Activated CD4-positive, alpha-beta memory T cell treated with anti-CD3 and anti-CD28 coated beads, Interleukin-2, amount 10 ng/mL, durations not matched to agents 7 days and 5 days (primary cell): ENCODE measurements at places on chromosomes 13 and 19.
A peak's percentile ranks its signal among the peaks of the same experiment; 100 is the strongest.

- no peak for DNase-seq
Measured at GRCh38 chr13:19663416-19663979, 30.0 kb downstream of the MPHOSPH8 start.

- DNase-seq = peak; percentile 76
Measured at GRCh38 chr19:7904074-7905020, 670 bp downstream of the MAP2K7 start.

- no peak for DNase-seq
Measured at GRCh38 chr19:35655600-35655999, 7.5 kb downstream of the COX6B1 start.

GRCh38 chr19:41801792-41802211 is 5.4 kb downstream of the CEACAM3 start:
- DNase-seq = no peak

- DNase-seq = no peak
Measured at GRCh38 chr19:17748884-17749638, 2.2 kb upstream of the FCHO1 start.

DNA sequence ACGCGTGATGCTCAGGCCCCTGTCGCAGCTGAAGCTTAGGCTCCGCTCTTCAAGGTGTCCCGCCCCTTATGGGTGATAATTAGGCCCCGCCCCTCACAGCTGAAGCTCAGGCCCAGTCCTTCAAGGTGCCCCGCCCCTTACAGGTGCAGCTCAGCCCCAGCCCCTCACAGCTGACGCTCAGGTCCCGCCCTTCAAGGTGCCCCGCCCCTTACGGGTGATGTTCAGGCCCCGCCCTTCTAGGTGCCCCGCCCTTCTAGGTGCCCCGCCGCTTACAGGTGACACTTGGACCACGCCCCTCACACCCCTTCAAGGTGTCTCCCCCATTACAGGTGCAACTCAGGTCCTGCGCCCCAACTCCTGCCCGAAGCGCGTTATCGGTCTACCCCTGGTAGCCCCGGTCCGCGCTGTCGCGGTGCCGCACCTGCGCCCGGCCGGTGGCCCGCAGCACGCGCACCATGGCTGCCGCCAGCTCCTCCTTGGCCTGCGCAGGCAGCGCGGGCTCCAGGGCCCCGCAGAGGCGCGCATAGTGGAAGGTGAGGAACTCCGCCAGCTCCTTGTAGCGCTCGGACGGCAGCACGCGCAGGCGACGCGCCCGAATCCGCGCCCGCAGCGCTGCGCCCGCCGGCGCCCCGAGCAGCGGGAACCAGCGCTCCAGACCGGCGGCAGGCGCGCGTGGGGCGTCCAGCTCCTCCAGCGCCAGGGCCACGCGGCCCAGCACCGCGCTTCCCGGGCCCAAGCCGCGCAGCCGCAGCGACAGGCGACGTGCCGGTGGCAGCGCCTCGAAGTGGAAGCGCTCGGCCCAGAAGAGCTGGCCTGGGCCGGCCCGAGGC is 7.3 kb downstream of the RASAL3 start:
- no peak for DNase-seq

DNA sequence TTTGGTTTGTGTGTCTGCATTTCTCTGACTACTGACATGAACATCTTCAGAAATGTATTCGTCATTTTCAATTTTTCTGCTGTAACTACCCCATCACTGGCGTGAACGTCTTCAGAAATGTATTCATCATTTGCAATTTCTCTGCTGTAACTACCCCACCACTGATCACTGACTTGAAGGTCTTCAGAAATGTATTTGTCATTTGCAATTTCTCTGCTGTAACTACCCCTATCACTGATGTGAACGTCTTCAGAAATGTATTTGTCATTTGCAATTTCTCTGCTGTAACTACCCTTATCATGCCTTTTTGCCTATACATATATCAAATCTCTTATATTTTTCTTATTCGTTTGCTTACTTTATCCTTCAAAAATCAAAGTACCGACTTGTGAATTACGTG is 274.0 kb downstream of the EFNB2 start:
- DNase-seq = no peak

DNA sequence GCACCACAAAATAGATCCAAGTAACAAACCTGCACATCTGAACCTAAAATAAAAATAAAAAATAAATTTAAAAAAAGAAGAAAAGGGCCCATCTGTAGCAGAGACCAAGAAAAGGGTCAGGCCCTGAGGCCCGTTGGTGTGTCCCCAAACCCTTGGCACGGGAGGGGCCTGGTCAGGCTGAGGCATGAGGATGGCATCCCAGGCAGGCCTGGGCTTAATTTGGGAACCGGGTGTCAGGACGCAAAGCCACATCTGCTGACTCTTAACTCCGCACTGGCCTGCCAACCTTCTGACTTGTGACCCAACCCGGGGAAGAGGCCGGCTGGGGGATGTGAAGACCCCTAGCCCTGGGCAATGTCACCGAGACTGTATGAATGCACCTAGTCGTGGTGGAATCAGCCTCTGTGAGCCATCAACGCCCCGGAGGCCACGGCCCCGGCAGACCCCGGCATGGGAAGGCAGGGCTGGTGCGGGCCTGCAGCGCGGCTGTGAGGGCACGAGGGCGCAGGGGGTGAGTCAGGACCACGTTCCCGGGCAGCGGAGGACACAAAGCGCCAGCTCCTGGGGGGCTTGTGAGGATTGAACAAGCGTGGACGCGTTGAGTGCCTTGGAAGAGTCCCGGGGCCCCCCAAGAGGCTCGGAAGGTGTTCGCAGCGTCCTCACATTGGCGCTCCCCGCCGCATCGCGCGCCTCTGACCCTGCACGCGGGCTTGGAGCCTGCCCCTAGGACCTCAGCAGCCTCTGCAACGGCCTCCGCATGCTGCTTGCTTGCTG is 38.2 kb downstream of the ATP12A start:
- no peak for DNase-seq

DNA sequence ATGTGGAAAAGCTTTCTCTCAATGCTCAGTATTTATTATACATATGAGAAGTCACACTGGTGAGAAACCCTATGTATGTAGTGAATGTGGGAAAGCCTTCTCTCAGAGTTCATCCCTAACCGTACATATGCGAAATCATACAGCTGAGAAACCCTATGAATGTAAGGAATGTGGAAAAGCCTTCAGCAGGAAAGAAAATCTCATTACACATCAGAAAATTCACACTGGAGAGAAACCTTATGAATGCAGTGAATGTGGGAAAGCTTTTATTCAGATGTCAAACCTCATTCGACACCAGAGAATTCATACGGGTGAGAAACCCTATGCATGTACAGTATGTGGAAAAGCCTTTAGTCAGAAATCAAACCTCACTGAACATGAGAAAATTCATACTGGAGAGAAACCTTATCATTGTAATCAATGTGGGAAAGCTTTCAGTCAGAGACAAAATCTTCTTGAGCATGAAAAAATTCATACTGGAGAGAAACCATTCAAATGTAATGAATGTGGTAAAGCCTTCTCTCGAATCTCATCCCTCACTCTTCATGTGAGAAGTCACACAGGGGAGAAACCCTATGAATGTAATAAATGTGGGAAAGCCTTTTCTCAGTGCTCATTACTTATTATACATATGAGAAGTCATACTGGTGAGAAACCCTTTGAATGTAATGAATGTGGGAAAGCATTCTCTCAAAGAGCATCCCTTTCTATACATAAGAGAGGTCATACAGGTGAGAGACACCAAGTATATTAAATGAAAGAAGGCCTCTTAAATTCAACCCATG is 34.4 kb downstream of the ZNF568 start:
- no peak for DNase-seq

- DNase-seq = no peak
Measured at GRCh38 chr13:107669391-107669993, 545.8 kb downstream of the LIG4 start.

GRCh38 chr19:13530720-13531119 is 24.4 kb upstream of the CACNA1A start:
- DNase-seq = no peak

GRCh38 chr13:52931539-52932431 is 83.3 kb upstream of the PCDH8 start:
- no peak for DNase-seq

DNA sequence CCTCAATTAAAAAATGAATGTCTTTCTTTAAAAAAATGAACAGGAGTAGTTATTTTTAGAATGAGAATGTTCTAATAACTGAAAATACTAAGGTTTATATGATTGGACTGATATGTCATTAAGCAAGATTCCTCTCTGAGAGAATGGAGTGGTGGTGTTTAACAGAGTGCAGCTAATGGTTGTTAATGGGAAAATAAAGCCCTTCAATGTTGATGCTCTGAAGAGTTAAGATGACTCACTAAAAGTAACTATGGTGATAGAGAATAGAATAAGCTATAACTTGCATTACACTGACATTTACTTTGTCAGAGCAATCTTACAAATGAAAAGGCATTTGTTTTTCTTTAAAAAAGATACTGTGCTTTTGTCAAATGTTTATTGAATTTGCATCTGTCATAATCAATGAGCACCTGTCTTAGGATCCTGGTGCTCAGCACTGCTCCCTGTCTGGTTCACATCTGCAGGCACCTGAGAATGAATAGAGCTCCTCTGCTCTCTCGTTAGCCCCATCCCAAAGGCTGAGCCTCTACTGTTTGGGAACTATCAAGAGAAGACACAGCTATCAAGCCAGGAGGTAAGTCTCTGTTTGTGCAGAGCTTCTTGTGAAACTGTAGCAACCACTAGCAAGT is 15.1 kb downstream of the PABPC3 start:
- DNase-seq = no peak

DNA sequence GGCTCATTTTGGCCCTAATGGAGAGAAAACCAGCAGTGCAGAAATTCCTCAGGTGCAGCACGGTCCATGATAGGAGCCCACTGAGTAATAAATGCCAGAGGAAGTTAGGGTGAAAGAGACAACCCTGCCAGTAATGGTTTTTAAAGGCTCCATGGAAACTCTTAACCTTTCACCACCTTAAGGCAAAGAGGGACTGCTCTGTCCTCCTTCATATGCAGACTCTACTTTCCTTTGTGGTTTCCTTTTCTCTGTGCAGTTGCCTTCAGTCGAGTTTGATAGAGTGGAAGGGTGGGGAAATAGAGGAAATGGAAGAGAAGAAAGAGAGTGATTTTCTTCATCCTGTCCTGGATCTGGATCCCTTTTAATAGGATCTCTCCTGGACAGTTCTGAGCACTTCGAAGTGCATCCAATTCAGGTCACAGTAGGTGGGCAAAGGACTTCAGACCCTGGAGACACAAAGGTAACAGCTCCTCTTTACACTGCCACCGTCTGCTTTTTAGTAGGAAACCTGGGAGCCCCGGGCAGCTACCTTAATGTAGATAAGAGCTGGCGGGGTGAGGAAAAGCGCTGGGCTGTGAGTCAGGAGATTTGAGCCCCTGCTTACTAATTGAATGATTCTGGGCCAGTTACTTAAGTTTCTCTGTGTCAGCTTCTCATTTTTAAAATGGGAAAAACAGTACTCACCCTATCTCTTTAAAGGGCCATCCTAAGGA is 294.8 kb downstream of the KCNRG start:
- DNase-seq = no peak

- DNase-seq = no peak
Measured at GRCh38 chr19:13841962-13842290, 35.0 kb upstream of the NANOS3 start.

GRCh38 chr19:17778251-17778967 is 16.5 kb upstream of the B3GNT3 start:
- DNase-seq = peak; percentile 57

DNA sequence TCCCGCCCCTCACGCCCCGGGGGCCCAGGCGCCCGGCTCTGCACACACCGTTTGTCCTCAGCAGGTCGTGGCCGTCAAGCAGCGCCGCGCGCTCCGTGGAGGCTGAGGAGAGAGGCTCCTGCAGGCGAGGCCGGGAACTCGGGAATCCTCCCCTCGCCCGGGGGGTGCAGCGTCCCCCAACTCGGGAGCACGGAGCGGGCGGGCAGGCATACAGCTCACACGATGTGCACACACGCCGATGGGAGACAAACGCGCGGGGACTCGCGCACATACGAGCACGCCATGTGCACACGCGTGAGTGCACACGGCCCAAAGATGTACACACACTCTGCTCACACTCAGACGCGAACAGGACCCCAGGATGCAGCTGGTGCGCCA is 703 bp downstream of the CLEC4G start:
- no peak for DNase-seq

DNA sequence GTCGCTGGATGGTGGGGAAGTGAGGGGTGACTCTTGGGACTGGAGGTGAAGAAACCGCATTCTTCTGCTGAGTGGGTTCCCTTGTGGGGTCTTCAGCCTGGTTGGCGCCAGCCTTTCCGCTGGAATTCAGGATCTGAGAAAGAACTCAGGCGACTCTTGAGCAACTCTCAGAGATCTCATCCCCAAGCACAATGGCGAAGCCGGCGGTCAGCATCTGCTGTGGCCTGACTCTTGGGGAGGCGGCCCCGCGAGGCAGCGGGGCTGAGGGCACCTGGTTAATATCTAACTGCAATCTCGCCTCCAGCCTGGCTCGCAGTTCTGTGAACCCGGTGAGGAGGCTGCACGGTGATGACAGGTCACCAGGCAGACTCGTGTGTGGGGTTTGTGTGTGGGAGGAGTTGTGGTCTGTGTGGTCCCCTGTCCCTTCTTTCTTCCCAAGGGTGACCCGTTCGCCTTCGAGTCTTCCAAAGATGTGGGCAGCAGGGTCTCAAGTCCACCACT is 883 bp downstream of the ZNF441 start:
- peak; percentile 32 for DNase-seq

GRCh38 chr19:30135797-30136196 is 193.8 kb downstream of the URI1 start:
- no peak for DNase-seq

DNA sequence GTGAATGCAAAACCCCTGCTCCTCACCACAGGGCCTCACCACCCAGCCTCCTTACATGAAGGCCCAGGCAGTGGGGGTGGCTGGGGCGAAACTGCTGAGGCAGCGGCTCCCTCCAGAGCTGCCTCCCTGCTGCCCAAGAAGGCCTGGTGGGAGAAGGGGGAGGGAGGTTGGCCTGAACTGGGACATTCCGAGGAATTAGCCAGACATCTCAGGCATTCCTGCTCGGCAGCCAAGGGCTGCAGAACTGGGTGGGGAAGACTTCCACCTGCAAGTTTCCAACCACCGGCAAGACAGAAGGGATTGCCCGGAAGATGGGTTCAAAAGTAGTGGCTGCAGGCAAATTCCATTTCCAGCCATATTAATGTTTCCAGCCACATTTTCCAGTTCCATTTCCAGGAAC is 2.3 kb upstream of the PSPN start:
- no peak for DNase-seq

- no peak for DNase-seq
Measured at GRCh38 chr13:74667656-74668203, 533.5 kb upstream of the KLF12 start.

GRCh38 chr19:54081032-54081431 is at the start of gene TARM1:
Gene TARM1 (minus strand): TSS chr19:54081365. CDS start chr19:54081340, 25 bp downstream.
- DNase-seq = no peak

GRCh38 chr13:36420437-36420891 is 11.8 kb upstream of the CCNA1 start:
- DNase-seq = peak; percentile 78

DNA sequence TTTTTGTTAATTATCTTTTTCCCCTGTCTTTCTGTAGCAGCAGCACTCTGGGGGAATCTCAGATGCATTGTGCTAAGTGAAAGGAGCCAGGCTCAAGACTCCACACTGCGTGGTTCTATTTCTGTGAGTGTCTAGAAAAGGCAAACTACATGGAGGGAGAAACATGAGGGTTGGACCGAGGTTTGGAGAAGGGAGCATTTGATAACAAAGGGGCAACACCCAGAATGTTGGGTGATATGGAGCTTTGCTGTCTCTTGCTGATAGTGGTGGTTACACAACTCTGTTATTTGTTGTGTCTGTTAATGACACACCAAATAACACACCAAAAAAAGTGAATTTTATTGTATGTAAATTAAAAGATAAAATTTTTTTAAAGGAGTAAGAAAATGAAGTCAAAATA is 107.8 kb downstream of the COL4A2 start:
- DNase-seq = no peak
